CD4-positive, alpha-beta memory T cell (primary cell): ENCODE measurements at places on chromosomes 1 and 21. TPM values are rescaled to one million over a fixed set of nuclear protein-coding genes. Genes with fewer than 3 reads are reported as not detected.

Gene KCNE2
- total RNA-seq: not detected

Gene C2CD4D
- 1.0 TPM for total RNA-seq

Gene CELA3B
- not detected for total RNA-seq

Gene RSPH1
- total RNA-seq: not detected

Gene LRRC8C
- total RNA-seq: 57.1 TPM

Gene PLA2G2A
- not detected for total RNA-seq

Gene AKR7A3
- total RNA-seq: 0.86 TPM

Gene PADI2
- not detected for total RNA-seq

Gene HENMT1
- total RNA-seq: 19.3 TPM
